ENCODE measurements at places on chromosomes 5 and 9.

- no peak for DNase-seq
These were observed 166.4 kb downstream of the KDM4C start for GRCh38 chr9:6924149-6924548.

DNA sequence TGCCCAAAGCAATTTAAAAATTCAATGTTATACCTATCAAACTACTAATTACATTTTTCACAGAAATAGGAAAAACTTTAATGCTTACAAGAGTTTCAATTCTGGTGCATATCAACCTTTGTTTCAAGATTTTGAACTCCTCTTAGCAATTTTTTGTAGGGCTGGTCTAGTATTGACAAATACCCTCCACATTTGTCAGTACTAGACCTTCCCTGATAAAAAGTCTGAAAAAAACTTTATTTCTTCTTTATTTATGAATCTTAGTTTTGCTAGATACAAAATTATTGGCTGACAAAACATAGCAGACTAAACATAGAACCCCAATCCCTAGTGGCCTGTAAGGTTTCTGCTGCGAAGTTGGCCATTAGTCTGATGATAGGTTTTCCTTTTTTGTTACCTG, 1804.9 kb downstream of the EFNA5 start:
- DNase-seq: no peak

GRCh38 chr5:114912189-114912920, 257.4 kb downstream of the TRIM36 start:
- DNase-seq: no peak

GRCh38 chr9:12232836-12233235, 460.3 kb upstream of the TYRP1 start:
- DNase-seq: no peak

All from HCT116 (cell line).